CD4-positive, alpha-beta T cell treated with Interferon alpha-2 for 1 hour (primary cell): ENCODE measurements at places on chromosomes 5 and 9.

GRCh38 chr9:108040783-108041182, 551.2 kb upstream of the KLF4 start:
- DNase-seq, result no peak

- no peak for DNase-seq
Observed at GRCh38 chr5:62296998-62297397, 9.0 kb upstream of the KIF2A start.

DNA sequence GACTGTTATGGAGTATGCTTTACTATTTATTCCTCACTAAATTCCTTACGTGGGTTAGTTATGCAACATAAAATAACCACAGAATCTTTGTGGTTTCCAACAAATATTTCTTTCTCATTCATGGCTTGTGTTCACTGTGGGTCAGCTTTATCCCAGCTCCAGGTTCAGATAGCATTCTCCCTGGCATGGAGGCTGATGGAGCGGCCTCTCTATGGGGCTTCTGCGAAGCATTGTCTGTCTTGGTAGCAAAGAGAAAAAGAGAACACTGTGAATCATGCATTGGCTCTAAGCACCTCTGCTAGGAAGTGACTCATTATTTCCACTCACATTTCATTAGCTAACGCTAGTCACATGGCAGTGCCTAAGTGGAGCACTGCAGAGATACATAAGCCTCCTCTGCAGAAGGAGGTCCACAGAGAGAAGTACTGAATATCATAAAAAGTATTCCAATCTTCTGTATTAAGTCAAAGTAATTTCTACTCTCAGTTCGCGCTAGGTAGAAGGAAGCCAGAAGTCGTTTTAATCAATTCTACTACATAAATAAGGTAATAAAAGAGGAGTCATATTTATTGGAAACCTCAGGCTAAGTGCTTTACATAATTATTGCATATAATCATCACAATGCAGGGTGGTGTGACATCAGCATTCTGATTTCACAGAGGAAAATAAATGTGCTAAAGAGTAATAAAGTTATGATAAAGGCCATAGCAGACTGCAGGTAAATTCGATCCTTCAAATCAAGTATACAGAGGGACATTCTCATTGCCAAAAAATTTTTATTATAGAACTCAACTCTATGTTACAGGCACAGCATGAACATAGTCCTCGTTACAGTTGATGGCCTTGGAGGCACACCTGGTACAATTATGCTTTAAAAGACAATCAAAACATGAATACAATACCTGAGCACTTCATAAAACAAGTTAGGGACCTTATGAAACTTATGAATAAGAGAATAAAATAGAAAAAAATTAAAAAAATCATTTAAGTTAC, 531.1 kb downstream of the CETN3 start:
- DNase-seq, result no peak

- no peak for DNase-seq
Observed at GRCh38 chr5:151230048-151230680, 6.3 kb upstream of the CCDC69 start.

GRCh38 chr9:1434052-1434767, 384.1 kb downstream of the DMRT2 start:
- no peak for DNase-seq
